Heart left ventricle (tissue), 16 donors: ENCODE measurements at places on chromosomes 7 and 10.

GRCh38 chr10:51030480-51030879 lies 43.8 kb upstream of the PRKG1 start:
- no peak for DNase-seq

DNA sequence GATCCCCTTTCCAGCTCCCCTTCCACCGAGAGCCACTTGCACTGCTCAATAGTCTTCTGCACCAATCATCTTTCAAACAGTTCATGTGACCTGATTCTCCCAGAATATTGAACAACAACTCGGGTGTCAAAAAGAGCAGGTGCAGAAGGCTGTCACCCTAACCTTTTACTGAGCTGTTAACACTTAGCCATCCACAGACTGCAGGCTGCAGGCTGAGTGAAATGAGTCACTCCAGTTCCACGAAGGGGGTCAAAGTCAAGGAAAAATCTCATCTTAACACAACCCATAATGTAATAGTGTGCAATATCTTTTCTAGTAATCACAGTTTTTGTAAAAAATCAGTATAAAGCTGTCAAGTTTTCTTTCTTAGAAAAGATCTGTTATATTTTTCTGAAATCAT lies 63.1 kb downstream of the MTPAP start:
- DNase-seq, result no peak

- DNase-seq, result no peak
Observed at GRCh38 chr7:16935341-16935735, 53.6 kb upstream of the AGR3 start.

- DNase-seq, result no peak
Observed at GRCh38 chr10:104077663-104078151, 8.0 kb downstream of the COL17A1 start.

DNA sequence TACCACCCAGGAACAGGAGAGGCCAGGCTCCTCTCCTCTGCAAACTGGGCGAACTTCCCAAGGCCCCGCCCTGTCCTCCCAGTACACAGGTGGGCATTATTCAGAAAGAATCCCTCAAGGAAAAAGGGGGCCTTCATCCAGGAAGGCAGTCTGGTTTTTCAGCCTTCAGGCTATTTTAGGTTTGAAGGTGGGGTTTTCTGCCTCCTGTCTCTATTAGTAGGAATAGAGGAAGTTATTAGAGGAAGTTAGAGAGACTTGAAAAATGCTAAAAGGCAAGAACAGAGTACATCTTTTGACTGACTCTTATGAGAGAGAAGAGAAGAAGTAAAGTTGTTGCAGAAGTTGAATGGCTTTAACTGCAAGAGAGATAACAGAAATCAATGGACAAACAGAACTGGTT lies 250.9 kb upstream of the SORCS1 start:
- DNase-seq, result no peak

DNA sequence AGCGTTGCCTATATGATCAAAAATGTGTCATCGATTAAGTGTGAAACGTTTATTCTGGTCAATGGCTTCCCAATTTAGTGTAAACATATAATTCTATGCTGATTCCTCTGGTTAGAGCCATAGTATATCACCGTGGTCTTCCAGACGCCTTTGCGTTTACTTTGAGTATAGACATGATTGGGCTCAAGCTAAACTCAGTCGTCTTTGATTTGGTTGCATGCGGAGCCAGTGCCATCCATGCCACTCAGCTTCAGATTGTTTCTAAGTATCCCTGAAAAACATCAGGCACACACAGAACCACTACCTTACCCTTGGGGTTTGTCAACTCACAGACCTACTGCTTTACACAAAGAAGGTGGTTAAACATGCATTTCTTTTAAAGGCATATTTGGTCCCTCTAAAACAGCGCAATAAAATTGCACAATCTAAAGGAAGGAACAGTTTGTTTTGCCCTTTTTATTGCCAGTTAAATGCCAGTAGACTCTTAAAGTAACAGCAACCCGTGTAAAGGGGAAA lies 273.6 kb upstream of the KLF6 start:
- no peak for DNase-seq

GRCh38 chr10:29501692-29502091 lies 133.1 kb downstream of the SVIL start:
- no peak for DNase-seq

DNA sequence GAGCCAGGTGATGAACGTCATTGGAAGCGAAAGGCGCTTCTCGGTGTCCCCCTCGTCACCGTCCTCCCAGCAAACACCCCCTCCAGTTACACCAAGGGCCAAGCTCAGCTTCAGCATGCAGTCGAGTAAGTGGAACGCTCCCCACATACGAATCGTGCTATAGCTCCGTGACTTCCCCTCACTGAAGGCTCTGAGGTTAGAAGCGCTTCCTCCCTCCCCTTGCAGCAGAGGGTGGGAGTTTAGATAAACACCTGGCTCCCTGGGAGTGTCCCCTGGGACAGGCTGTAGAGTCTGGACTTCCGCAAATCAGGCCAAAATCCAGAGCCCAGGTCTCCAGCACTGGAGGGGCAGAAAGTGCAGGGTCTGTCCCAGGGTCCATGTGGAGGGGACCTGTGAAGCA lies 105.0 kb upstream of the NPS start:
- DNase-seq, result no peak
